ENCODE measurements at places on chromosomes 11 and 22. TPM values are rescaled to one million over a fixed set of nuclear protein-coding genes. Genes with fewer than 3 reads are reported as not detected.

DNA sequence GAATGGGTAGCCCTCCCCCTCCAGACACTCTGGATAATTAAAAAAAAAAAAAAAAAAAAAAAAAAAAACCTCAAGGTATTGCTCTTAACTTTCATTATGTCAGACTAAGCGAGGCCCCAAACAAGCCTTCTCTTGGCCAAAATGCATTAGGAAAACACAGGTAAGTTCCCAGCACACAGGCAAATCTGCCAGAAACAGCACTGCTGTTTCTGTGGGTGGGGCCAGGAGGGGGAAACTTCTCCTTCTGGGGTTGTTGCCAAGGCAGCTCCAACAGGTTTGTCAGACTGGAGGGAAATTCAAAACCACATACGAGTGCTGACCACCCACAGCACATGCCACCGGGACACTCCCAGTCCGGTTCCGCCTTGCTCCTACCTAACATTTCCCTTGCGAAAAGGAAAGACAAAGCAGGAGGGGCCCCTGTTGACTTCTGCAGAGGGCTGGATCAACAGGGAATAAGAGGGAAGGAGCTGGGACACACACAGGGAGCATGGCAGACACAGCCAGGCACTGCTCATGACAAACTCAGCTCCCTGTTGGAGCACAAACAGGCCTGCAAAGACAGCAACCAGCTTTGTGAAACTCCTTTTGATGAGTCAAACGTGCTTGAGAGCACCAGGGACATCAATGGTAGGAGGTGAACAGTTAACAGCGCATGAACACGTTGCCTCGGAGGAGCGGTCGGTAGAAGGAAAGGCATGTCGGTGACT is 55.0 kb downstream of the MYH9 start:
- no peak for DNase-seq

DNA sequence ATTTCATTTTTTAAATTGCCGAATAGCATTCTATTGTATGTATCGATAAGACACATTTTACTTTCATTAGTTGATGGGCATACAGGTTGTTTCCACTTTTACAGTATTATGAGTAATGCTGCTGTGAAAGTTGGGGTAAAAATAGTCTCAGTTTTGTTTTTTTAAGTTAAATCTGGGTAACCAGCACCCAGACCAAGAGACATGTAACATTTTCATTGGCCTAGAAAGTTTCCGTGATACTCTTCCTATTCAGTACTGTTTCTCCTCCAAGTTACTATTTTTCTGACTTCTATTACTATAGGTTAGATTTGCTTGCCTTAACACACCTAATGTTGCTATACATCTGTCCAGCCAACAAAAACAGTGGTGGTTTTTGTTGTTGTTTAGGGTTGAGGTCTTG is 12.3 kb downstream of the IPO7 start:
- DNase-seq = no peak

GRCh38 chr11:74010306-74011300 is 1.7 kb upstream of the UCP3 start:
- DNase-seq = no peak

- DNase-seq = no peak
Observed at GRCh38 chr11:73680687-73681086, 34.3 kb downstream of the PLEKHB1 start.

GRCh38 chr11:83054001-83054400 is 17.7 kb downstream of the RAB30 start:
- no peak for DNase-seq

The UCP3 gene
- 1.6 TPM for total RNA-seq

The USH1C gene
- 0.75 TPM for total RNA-seq

- DNase-seq = no peak
Observed at GRCh38 chr22:28620244-28620922, 59.3 kb downstream of the TTC28 start.

DNA sequence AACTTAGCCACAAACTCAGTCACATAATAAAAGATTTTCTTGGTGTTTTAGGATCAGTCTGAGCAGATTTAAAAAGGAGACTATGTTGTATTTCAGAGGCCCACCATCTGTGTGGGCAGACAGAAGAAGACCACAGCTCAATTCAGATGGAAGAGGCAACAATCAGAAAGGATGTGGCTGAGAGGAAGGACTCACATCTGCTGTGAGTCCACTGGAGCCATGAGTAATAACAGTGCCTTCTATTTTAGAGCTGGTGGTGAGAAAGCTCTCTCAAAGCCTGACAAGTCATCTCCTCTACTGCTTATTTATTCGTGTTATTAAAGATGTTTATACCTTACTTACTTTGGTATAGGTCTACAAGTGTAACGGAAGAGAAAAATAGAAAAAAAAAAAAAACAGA is 357.2 kb downstream of the OPCML start:
- DNase-seq = no peak

The SLC25A45 gene
- 0.82 TPM for total RNA-seq

The SLN gene
- total RNA-seq = not detected

The NLRP6 gene
- total RNA-seq = not detected

GRCh38 chr22:24323695-24324094 is 53.1 kb downstream of the SPECC1L start:
- DNase-seq = no peak

DNA sequence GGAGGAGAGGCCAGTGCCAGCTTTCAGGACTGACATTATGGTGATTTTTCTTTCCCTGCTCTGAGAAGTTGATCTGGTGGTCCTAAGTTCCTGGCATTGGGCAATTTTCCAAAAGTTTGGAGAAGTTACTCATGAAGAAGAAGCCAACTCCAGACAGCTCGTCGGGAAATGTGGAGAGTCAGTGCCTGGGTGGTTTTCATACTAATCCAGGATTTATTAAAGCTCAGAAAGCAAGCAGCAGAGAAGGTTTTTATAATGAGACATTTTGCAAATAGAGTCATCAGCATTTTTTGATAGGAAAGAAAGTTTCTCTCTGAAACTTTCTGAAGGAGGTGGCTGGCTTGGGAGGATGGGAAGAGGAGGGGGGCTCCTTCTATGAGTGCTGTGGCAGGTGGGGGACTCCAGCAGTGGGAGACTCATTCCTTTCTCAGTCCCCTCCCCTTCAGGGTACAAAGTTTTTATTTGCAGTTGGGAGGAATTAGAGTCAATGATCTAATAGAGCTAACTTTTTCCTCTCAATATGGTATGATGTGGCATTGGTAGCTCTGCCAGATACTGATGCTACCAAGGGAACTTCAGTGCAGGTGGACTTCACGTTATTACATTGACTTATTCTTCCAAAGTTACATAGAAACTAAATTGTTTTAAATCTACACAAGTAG is 55.4 kb downstream of the LIF start:
- DNase-seq = no peak

DNA sequence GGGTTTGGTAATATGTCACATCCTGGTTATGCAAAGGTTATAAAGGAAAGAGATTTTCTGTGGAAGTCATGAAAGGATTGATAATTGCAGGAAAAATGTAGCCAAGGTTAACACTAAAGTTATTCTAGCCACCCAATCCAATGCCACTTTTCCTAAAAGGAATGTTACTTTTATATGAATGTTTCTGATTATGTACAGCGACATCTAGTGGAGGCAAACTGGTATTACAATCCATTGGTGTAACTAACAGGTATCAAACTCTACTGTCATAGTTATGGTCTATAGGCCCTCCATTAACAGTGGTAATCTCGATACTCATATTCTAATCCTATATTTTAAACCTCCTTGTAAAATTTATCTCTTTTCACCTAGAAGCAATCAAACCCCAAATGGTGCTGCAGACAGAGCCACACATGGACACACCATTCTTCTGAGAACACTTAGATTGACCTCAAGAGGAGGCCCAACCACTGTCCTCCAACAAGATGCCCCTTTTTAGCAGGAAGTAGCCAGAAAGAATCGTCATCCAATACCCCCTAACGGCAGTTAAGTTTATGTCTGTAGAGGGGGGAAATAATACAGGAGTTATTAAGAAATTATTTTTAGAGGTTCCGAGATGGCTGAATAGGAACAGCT is 74.9 kb upstream of the RAG2 start:
- no peak for DNase-seq
